ENCODE measurements at places on chromosomes 12 and 14. TPM values are rescaled to one million over a fixed set of nuclear protein-coding genes. Genes with fewer than 3 reads are reported as not detected.

The ALG10 gene
- total RNA-seq = 9.1 TPM

The ANKRD33 gene
- 0.27 TPM for total RNA-seq

The RNU4-1 gene
- total RNA-seq = under 0.01 TPM

The FBLN5 gene
- 249 TPM for total RNA-seq

DNA sequence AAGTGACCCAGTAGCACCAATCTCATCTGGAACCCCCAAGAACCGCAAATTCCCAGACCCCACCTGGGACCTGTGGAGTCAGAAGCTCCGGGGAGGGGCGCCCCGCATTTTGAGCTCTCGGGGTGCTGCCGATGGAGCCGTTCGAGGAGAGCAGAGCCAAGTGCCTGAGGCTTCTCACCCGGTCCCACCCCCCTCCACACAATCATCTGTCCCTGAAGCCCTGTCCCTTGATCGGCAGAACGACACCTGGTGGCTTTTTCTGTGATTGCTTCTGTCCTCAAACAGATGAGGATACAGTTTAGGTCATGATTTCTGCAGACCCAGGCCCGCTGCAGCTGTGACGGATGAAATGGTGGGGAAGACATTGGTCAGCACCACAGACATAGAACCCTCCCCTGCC is 74.7 kb downstream of the NOC4L start:
- DNase-seq = no peak

GRCh38 chr12:28618171-28618570 is 427.9 kb downstream of the CCDC91 start:
- no peak for DNase-seq

DNA sequence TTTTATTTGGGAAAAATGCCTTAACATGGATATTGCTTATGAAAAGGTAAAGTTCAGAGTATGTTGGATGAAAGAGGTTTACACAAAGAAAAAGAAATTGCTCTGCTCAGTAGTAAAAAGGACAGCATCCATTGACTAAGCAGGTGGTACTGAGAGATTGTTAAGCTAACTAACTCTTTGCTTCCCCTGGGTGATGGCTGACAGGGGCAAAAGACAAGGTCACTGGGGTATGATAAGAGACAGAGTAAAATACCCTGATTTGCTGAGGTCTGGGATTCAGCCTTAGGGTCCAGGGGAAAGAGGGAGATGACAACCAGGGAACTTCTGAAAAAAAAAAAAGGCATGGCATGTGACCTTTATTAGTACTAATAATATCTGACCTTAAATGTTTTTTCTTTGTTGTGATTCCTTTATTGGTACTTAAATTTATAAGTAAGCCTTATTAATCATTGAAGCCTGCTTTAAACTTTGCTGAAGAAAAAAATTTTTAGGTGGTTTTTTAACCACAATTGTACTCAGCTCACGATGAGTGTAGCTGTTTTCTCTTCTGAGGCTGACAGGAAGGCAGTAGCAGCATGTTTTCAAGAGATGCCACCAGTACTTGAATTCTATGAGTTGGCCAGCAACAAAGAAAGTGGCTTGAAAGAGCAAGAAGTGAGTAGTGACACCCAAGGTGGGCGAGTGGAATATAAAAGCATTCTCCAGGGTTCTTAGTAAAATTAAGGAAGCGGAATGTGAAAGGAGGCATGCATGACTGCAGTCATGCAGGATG is 43.7 kb upstream of the KITLG start:
- DNase-seq = no peak

GRCh38 chr14:75489480-75489837 is 32.8 kb upstream of the BATF start:
- no peak for DNase-seq

- no peak for DNase-seq
Measured at GRCh38 chr12:19461999-19462398, 22.7 kb downstream of the AEBP2 start.

Data from uterus (tissue), 4 donors.